ENCODE measurements at places on chromosomes 3 and 15.

- DNase-seq = no peak
Measured at GRCh38 chr3:151330379-151330778, 1.0 kb upstream of the P2RY13 start.

- DNase-seq = no peak
Measured at GRCh38 chr3:44074181-44074580, 167.5 kb upstream of the TOPAZ1 start.

DNA sequence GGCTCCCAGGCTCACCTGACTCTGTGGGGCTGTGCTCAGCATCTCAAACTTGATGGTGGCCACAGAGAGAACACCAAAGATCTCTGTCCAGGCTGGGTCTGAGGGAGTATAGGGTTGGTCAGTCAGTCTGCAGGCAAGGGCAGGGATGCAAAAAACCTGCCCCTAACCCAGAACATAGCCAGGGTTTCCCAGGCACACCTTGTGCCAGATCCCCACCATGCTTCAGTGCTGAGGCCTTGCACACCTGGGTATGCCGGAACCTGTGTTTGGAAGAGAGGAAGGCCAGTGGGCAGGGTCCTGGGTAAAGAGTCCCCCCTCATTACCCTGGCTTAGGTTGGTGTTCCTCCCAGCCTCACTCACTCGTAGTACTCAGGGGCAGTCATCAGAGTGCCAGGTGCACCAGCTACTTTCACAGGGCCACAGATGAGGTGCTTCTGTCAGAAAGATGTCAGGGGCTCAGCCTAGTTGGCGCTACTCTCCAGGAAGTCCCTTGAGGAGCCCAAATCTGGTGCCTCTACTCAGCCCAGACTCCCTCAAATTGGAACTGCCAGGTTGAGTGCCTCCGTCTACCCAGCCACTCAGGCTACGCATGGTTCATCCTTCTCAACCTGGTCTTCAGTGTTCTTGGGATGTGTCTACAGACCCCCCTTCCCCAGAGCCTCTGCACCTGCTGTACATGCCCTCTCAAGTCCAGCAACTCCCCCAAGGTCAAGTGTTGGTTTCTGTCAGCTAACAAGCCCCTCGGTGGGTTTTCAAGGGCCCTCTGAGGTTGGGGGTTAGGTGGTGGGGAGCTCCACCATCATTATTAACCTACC lies 1.8 kb downstream of the DALRD3 start:
- no peak for DNase-seq

- DNase-seq = no peak
Measured at GRCh38 chr3:59531994-59532393, 482.2 kb upstream of the CFAP20DC start.

DNA sequence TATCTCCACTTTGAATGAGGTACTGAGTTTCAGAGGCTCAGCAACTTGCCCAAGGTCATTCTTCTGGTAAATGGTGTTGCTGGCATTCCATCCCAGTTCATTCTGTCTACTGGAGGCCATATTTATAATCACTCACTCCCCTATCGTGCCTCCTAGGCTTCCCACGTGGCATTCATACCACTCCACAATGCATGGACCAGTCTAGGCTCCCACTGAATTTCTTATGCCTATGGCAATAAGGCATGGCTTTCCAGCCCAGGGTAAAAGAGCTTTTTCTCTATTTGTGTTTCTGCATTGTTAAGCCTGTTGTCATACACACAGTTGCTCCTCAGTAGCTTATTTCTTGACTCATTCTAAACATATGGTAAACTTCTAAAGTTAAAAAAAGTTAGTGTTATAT lies 19.9 kb downstream of the BBX start:
- DNase-seq = no peak

- no peak for DNase-seq
Measured at GRCh38 chr15:101306341-101307047, 11.4 kb upstream of the SNRPA1 start.

GRCh38 chr3:130699765-130700164 lies 46.9 kb downstream of the PIK3R4 start:
- DNase-seq = no peak

DNA sequence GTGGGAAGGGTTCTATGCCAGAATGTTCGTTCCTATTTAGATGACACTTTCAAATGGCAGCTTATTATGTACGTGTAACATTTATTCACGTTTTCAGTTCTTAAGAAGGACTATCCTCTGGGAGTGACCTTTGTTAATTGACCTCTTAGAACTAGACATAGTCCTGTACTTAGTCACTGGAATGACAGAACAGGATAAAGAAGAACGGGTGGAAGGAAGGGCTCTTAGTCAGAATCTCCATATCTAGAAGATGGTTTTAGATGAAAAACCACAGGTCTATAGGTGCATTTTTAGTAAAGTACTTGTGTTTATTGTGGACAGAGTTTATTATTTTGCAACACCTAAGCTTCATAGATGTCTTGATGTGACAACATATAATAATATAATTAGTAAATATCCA lies 6.5 kb downstream of the METTL6 start:
- DNase-seq = no peak

- no peak for DNase-seq
Measured at GRCh38 chr3:136584728-136585127, 167.4 kb downstream of the STAG1 start.

GRCh38 chr3:195117978-195118581 lies 152.9 kb downstream of the XXYLT1 start:
- no peak for DNase-seq

DNA sequence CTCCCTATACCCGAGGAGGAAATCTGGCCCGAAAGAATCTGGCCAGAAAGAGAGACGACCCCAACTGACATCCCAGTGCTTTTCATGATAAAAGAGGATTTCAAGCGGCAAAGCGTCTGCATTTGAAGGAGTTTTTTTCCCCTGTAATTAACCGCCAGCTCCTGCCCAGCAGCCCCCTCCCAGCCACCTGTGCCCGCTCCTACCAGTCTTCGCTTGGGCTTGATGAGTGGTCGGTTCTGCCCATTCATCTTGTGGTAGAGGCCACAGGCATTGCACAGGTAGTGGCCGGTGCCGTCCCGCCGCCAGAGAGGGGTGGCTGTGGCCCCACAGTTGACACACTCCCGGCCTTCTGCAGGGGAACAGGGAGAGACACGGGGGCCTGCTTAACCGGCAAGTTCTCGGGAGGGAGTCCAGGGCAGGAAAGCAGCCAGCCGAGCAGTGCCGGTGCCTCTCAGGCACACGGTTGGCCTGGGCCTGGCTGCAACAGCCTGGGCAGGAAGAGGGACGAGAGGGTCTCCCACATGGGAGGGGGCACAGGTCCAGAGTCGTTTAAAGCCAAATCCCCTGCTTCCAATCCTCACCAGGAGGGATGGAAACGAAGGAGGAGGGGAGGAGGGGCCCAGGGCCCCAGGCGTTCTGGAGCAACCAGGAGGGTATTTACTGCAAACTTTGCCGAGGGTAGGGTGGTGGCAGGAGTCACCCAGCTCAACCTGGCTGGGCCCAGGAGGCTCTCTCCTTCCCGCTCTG lies 9.2 kb downstream of the GATA2 start:
- no peak for DNase-seq

DNA sequence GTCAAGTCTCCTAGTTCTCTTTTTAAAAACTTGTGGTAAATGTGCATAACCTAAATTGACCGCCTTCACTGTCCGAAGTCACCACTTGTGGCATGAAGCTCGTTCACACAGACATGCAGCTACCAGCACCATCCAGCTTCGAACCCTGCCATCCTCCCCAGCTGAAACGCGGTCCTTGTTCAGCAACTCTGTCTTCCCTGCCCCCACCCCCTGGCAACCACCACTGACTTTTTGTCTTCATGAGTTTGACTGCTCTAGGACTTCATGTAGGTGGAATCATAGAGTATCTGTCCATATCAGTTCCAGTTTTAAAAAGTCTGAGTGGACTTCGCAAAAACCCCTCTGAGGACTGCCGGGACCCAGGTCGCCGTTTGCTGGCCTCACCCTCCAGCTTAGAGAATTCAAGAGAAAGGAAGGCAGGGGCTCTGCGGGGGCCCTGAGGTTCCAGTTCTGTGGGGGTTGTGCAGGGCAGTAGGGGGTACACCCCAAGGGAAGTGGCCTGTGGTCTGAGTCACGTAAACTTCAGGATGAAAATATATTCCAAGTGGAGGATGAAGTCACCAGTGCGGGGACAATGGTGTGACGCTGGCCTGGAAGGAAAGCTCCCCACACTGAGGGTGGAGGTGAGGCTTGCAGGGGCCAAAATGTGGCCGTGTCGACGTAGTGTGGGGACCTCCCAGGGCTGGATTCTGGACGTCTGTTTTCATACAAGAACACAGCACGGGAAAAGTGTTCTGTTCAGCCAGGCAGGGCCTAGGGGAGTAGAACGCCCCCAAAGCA lies 67.6 kb downstream of the ABTB1 start:
- no peak for DNase-seq

DNA sequence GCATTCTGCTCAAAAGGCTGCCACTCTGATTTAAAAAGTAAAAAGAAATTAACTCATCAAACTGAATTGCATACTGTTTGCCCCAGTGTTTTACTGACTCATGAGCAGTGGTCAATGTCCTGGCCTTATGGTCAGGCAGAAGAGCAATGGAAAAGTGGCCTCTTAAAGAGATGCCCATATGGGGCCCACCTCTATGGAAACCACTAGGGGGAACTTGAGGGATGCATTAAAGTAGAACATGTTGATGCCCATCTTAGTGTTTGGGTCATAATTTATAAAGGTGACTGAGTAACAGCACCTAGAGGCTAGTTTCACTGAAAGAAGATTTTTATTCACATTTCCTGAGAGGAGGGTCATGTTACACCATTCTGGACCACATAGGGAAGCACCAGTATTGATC lies 66.5 kb upstream of the RNU6-1 start:
- no peak for DNase-seq

GRCh38 chr3:13894096-13894806 lies 14.4 kb upstream of the WNT7A start:
- DNase-seq = no peak

GRCh38 chr3:50617911-50618481 lies 1.0 kb downstream of the MAPKAPK3 start:
- DNase-seq = no peak

- DNase-seq = no peak
Measured at GRCh38 chr3:194194757-194195085, 58.8 kb downstream of the HES1 start.

DNA sequence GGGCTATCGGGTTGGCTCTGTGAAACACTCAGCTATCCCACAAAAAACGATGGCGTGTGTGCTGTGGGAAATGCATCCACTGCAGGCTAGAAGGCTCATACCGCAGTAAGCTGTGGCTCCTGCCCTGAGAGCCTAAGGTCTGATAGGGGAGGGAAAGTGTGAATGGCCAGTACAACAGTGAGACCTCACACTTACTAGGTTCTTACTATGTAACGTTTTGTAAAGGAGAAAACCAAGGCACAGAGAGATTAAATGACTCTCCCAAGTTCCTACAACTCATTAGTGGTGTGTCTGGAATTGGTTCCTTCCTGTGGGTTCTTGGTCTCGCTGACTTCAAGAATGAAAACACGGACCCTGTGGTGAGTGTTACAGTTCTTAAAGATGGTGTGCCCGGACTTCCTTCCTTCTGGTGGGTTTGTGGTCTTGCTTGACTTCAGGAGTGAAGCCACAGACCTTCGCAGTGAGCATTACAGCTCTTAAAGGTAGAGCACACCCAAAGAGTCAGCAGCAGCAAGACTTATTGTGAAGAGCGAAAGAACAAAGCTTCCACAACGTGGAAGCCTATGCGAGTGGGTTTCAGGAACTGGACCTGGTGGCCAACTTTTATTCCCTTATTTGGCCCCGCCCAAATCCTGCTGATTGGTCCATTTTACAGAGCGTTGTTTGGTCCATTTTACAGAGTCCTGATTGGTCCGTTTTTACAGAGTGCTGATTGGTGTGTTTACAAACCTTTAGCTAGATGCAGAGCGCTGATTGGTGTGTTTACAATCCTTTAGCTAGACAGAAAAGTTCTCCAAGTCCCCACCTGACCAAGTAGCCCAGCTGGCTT lies 161.7 kb downstream of the POLR2M start:
- no peak for DNase-seq

DNA sequence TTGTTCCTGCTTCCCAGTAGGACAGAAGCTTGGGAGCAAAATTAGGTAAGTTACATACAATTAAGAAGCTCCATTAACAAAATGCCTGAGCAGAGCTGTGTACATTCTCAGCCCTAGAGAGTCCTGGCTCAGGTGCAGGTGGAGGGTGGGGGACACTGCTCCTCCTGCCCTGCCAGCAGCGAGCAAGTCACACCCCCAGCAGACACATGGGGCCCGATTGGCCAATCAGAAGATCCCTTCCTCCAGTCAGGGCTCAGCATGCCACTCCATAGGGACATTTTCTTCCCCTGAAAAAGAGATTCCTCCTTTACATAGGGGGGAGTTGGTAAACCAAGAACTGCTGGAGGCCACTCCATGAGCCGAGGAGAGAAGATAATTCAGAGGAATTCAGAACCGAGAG lies 62.1 kb downstream of the PLXNA1 start:
- DNase-seq = no peak

DNA sequence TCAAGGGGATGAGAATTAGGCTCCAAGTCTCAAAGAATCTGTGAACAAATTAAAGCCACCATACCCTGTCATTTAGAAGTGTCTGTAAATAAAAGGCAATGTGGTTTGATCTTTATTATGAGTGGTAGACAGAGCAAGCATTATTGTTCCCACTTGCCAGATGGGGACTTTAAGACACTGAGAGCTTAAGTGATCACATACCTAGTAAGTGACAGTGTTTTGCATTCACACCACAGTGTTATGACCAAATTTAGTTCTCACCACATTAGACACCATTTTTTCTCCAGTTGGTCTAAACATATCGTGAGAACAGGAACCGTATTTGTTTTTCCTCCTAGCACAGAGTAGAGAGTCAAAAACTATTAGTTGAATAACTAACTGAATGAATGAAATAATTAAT lies 13.2 kb upstream of the ZBED2 start:
- DNase-seq = no peak

Data from hippocampal formation (tissue), 2 donors.